ENCODE measurements at places on chromosomes 1 and 21.

GRCh38 chr1:59856725-59857338 lies 42.1 kb downstream of the HOOK1 start:
- no peak for DNase-seq

DNA sequence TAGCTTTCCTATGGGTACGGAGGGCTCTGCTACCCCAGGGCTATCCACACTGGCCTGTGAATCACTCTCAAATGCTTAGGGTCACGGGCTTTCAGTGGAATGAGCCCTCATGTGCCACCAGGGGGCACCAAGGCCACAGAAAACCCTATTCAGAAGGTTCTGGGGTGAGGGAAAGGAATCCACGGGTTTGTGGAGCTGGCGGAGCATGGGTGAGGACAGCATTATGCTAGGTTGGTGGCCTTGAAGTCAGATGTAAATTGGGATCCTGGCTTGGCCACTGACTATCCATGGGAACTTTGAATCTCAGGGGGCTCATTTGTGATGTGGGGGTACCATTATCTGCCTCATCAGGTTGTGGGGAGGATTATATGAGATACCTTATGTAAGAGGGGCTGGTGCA lies 5.1 kb upstream of the LAMTOR5 start:
- peak; percentile 53 for DNase-seq

DNA sequence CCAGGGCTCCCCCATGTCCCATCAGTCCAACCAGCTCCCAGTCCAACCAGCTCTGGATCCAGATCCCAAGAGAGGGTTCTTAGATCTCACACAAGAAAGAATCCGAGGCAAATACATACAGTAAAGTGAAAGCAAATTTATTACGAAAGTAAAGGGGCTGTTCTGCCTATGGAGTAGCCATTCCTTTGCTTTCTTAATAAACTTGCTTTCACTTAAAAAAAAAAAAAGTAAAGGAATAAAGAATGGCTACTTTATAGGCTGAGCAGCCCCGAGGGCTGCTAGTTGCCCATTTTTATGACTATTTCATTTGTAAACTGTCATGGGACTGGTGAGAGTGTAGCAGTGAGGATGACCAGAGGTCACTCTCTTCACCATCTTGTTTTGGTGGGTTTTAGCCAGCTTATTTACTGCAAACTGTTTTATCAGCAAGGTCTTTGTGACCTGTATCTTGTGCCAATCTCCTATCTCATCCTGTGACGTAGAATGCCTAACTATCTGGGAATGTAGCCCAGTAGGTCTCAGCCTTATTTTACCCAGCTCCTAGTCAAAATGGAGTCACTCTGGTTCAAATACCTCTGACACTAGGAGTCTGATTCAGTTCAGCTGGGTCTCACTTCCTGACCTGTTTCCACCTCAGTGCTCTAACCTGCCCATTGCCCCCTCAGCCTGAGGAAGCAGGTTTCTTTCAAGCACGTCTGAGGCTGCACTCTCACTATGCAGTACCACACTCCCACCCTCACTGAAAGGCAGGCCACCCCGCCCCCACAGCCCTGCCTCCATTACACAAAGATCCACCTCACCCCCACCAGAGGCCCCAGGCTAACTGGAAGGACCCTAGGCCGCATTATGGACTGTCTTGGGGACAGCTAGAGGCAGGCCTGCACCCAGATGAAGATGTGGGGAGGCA lies 26.5 kb upstream of the ATP2B4 start:
- no peak for DNase-seq

DNA sequence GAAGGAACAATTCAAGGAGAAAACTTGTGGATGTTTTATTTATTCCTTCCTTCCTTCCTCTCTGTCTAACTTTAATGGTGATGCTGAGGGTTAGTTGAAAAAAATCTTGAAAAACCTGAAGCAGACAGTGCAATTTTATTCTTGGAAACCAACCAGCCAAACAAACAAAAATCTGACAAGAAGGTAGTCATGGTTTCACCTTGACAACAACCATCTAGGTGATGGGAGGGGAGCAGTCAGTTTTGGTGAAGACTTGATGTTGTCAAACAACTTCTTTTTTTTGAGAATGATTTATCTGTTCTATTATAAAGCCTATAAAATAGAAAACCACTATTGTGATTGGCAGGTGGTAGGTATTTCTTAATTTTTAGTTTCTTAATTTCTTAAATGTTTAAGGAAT lies 92.4 kb upstream of the GPR88 start:
- DNase-seq: no peak

All from activated T-cell treated with anti-CD3 and anti-CD28 coated beads for 1 hour (primary cell).